ENCODE measurements at places on chromosomes 12 and 14. TPM values are rescaled to one million over a fixed set of nuclear protein-coding genes. Genes with fewer than 3 reads are reported as not detected.

DNA sequence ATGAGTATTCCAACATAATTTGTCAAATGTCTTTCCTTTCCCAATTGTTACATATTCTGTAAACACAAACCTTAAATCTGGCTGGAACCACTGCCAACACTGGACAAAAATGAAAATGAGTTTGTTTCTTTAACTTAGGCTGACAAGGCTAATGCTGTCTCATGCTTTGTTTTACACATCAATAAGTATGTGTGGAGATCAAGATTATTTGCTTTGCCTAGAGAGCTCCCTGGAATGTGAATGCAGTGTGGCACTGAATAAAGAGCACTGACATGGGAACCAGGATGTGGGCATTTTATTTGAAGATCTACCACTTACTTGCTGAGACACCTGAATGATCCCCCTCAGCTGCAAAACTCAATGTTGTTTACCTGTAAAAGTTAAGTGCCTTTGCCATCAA is 61.7 kb downstream of the RALGAPA1 start:
- no peak overlapping the region for H3K4me3 ChIP-seq
- no peaks in the 10 kb centered on the region for H3K4me1 ChIP-seq
- H3K27ac ChIP-seq, result no peak overlapping the region
- no peak for DNase-seq
- H3K36me3 ChIP-seq, result peaks cover 91% of the 10 kb centered on the region

DNA sequence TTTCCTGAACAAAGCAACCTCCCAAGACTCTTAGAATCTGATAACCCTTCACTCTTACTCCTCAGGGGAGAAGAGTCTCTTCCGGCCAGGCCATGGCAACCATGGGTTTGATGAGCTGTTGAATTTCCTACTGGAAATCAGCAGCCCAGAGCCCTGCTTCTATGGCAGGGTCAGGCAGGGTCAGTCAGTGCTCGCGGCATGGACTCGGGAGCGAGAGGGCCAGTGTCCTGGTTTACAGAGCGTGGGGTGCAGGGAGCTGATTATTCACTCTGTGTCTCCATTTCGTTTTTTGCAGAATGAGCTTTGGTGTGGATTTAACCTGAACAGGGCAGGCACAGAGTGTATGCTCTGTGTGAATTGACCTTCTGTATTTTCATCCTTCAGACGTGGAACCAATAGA is 340.6 kb upstream of the SFSWAP start:
- no peak overlapping the region for H3K4me3 ChIP-seq
- peaks cover 4% of the 10 kb centered on the region for H3K27me3 ChIP-seq
- no peaks in the 10 kb centered on the region for H3K4me1 ChIP-seq
- no peaks in the 10 kb centered on the region for H3K36me3 ChIP-seq
- H3K27ac ChIP-seq, result no peak overlapping the region

The PEX5 gene
- total RNA-seq, result 27.6 TPM

GRCh38 chr14:34583525-34583924 is 44.0 kb upstream of the EAPP start:
- H3K4me1 ChIP-seq, result no peaks in the 10 kb centered on the region
- peaks cover 100% of the 10 kb centered on the region for H3K36me3 ChIP-seq
- H3K27ac ChIP-seq, result no peak overlapping the region

The ENDOU gene
- total RNA-seq, result 0.11 TPM

- DNase-seq, result no peak
- H3K27me3 ChIP-seq, result no peaks in the 10 kb centered on the region
- no peak overlapping the region for H3K4me3 ChIP-seq
- no peaks in the 10 kb centered on the region for H3K4me1 ChIP-seq
These were observed 46.0 kb upstream of the CCDC60 start for GRCh38 chr12:119288576-119288975.

DNA sequence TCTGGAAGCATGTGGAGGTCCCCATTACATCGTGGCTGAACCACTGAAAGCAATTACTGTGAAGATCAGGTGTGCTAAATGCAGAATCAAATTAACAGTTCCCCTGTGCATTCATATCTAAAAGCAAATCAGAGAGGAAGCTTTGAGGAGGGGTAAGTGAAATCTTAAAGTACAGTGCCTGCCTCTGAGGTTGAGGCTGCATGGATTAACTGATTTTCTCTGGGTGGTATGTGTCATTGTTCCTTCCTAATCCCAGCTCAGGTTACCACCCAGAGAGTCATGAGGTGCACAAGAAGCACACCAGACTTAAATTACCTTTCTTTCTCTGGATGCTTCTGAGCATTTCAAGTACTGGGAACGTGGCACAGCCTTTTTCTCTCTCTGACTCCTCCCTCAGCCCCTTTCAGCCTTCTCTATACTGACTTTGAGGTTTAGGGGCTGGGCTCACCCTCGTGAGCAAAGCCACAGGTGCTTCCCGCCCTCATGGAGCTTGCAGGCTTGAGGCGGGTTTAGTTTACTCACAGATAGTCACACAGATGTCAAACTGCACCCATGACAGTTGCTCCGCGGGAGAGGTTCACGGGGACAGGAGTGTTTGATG is 237.6 kb upstream of the CRY1 start:
- H3K4me3 ChIP-seq, result no peak overlapping the region
- H3K36me3 ChIP-seq, result no peaks in the 10 kb centered on the region
- H3K27ac ChIP-seq, result no peak overlapping the region
- DNase-seq, result no peak
- peaks cover 42% of the 10 kb centered on the region for H3K27me3 ChIP-seq
- H3K4me1 ChIP-seq, result no peaks in the 10 kb centered on the region

Measured in heart right ventricle (tissue), 16 donors.